Upper lobe of left lung (tissue), 6 donors: ENCODE measurements at places on chromosomes 13 and 19.
A peak's percentile ranks its signal among the peaks of the same experiment; 100 is the strongest.

DNA sequence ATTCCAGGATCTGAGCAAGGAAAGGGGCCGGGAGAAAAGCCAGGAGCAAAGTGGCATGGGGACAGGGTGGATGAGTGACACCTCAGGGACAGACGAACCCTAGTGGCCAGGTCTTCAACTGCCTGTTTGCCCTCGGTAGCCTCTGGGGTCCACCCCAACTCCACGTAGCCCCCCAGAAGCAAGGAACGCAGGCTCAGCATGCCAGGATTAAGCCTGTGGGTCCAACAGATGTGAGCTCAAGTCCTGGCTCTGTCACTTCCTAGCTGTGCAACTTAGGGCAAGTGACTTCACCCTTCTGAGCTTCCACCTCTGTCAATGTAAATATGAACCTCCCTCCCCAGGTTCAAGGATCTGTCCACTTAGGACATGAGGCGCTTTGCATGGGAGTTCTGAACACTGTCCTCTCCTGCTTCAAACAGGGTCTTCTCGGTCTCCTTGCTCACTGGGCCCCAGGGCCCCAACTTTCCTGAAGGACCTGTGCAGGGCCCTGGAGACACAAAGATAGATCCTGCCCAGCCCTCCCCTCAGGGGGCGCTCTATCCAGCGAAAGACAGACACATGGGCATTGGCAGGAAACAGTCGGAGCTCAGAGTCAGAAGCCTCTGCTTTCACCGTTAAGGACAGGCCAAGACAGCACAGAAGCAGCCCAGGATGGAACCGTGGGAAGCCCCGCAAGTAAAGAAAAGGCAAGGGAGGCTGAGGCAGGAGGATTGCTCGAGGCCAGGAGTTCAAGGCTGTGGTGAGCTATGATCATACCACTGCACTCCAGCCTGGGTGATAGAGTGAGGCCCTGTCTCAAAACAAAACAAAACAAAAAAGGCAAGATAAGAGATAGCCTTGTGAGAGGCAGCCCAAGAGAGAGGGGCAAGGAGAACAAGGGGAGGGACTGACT is 13.2 kb downstream of the SYDE1 start:
- peaks cover 71% of the 10 kb centered on the region for H3K36me3 ChIP-seq
- H3K27ac ChIP-seq, result no peak overlapping the region
- no peak for DNase-seq

DNA sequence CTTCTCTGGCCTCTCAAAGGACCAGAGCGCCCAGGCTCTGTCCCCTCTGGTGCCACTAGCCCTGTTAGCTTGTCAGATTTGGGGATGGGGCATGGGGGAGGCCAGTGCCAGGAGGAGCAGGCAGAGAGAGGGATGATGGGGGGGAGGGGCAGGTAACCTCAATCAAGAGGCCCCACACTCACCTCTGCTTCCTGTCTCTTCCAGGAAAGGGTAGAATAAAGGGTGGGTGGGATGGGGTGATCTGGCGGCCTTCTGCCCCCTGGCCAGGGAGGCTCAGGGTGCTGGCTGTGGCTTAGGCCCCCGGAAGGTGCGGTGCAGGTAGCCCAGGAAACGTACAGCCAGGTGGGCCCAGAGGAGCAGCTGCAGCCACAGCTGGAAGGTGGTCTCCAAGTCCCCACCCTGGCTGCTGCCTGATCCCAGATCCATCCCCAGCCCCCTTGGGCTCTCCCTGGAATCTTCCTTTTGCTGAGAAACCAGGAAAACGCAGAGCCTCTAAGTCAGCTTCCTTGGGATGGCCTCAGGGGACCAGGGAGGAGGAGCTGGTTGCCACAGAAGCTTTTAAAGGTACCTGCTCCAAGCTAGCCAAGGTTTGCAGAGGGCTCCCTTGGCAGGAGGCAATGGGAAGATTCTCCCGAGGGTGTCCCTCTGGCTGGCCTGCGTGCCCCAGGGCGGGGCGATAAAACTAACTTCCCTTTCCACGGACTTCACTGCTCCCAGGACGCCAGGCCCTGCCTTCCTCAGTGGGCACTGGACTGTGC is 5.3 kb downstream of the PRKACA start:
- peaks cover 51% of the 10 kb centered on the region for H3K4me1 ChIP-seq
- H3K4me3 ChIP-seq, result no peak overlapping the region
- H3K27ac ChIP-seq, result peak overlapping the region; percentile 77

DNA sequence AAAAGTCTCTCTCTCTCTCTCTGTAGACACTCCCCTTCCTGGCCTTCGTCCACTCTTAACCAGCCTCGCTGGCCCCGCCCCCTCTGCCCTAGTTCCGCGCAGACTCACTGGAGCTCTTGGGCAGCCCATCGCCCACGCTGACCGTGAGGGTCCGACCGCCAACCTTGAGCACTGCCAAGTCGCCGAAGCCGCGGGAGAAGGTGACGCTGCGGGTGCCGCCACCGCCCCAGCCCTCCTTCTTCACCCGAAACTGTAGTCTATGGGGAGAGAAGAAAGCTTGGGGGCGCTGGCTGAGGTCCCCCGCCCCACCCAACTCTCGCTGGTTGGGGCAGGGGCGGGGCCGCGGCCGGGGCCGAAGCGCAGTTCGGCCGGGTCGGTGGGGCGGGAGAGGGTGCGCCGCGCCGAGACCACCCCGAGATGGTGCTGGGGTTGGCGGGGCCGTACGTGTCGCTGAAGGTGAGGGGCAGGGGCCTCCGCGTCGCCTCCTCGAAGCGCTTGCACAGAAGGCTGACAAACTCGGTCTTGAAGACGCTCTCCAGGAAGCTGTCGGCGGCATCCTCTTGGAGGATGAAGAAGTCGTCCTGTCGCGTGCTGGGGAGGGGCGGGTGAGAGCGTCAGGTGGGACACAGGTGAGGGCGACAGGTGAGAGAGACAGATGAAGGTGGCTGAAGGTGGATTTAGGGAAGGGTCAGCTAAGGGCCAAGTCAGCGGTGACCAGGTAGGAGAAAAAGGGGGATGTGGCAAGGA is 12.6 kb upstream of the ZNF414 start:
- peak overlapping the region; percentile 91 for H3K27ac ChIP-seq
- peaks cover 6% of the 10 kb centered on the region for H3K4me1 ChIP-seq
- peaks cover 46% of the 10 kb centered on the region for H3K36me3 ChIP-seq
- peak overlapping the region; percentile 38 for H3K4me3 ChIP-seq

- H3K4me3 ChIP-seq, result peak overlapping the region; percentile 80
- H3K4me1 ChIP-seq, result peaks cover 16% of the 10 kb centered on the region
These were observed 1.2 kb downstream of the EEF1AKMT1 start for GRCh38 chr13:20772401-20773131.

GRCh38 chr13:49627831-49628652 is at the start of gene ARL11:
Gene ARL11, plus strand, starts transcription at chr13:49628507. Its CDS starts 1,941 bp downstream, at chr13:49630448.
- H3K4me1 ChIP-seq, result peaks cover 6% of the 10 kb centered on the region
- H3K4me3 ChIP-seq, result no peak within 1 kb of the TSS
- no peaks in the 10 kb centered on the region for H3K27me3 ChIP-seq
- H3K27ac ChIP-seq, result peak within 1 kb of the TSS; percentile 85
- DNase-seq, result peak; percentile 89
